Activated naive CD4-positive, alpha-beta T cell treated with anti-CD3 and anti-CD28 coated beads, Interleukin-2, amount 50 U/mL, for 72 hours (primary cell): ENCODE measurements at places on chromosomes 6 and 20. TPM values are rescaled to one million over a fixed set of nuclear protein-coding genes. Genes with fewer than 3 reads are reported as not detected.

The DEFB112 gene
- total RNA-seq, result not detected

The PSMB8 gene
- 334 TPM for total RNA-seq

The APOM gene
- total RNA-seq, result 2.6 TPM

The KCNK15 gene
- total RNA-seq, result 0.09 TPM

The CST2 gene
- not detected for total RNA-seq

The SLC24A3 gene
- total RNA-seq, result not detected

The HLA-DRB1 gene
- 4.4 TPM for total RNA-seq

The VGLL2 gene
- not detected for total RNA-seq

The TFAP2D gene
- not detected for total RNA-seq

The LY6G6C gene
- total RNA-seq, result not detected

The FHL5 gene
- not detected for total RNA-seq

The NXT1 gene
- 37.0 TPM for total RNA-seq

The CYP21A2 gene
- 0.49 TPM for total RNA-seq

The NKAPL gene
- total RNA-seq, result not detected

The TRAPPC3L gene
- not detected for total RNA-seq

The KHDRBS2 gene
- not detected for total RNA-seq

The ESR1 gene
- 0.16 TPM for total RNA-seq

The DZANK1 gene
- total RNA-seq, result 2.4 TPM

The NTSR1 gene
- not detected for total RNA-seq

The PRND gene
- total RNA-seq, result not detected

The OPRM1 gene
- not detected for total RNA-seq

The PYGB gene
- total RNA-seq, result 30.8 TPM

The NOX3 gene
- total RNA-seq, result not detected

The WASF1 gene
- 4.3 TPM for total RNA-seq

The ABHD16B gene
- total RNA-seq, result not detected

The PTCRA gene
- total RNA-seq, result not detected

The ACSS1 gene
- 11.3 TPM for total RNA-seq
